ENCODE measurements at places on chromosomes 16 and 17.

DNA sequence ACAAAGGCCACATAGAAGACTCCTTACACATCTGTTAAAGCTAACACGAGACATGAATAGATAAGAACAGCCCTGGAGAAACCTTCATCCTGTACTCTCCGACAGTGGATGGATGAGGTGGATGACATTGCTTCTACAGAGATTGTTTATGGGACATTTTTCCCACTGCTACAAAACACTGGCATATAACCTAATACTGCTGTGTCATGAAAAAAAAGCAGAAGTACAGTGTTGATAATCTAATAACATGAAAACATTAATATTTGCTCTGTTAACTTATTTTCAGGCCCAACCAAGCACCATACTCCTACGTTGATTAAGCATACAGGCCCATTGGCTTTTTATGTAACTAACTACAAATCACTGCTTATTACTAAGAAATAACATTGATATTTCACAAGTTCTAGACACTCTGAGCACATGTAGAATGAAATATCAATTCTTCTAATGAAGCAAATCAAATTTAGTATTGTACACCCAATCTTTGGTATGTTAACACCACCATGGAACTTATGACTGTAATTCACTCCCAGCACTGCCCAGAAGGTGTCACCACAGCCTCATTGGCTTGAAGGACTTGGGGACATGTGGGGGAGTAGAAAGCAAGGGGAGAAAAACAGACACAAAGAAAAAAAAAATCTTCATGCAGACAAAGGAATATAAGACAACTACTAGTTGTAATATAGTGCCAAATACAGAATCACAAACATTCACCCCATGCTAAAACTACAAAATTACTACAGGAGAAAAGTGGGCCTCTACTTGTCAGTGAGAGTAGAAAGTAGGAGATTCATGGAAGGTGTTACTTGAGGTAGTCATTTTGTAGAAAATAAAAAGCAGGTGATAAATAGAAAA, 330.0 kb upstream of the PMFBP1 start:
- DNase-seq = peak; percentile 71

GRCh38 chr16:11079652-11080187, 135.4 kb downstream of the CLEC16A start:
- DNase-seq = no peak

DNA sequence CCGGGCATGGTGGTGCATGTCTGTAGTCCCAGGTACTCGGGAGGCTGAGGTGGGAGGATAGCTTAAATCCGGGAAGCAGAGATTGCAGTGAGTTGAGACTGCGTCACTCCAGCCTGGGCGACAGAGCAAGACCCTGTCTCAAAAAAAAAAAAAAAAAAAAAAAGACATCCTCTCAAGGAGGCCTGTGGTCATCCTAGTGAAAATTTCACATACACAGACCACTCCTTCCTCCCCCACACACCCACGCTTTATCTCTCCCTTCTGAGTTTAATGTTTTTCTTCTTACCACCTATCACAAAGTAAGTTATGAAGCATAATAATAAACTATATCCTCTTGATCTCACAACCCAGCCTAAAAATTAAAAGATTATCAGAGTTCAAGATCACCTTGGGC, 1.3 kb upstream of the NOL11 start:
- DNase-seq = no peak

GRCh38 chr16:7839568-7839967, 506.9 kb downstream of the RBFOX1 start:
- DNase-seq = no peak

GRCh38 chr17:73705594-73705993, 61.3 kb upstream of the SDK2 start:
- DNase-seq = no peak
